ENCODE measurements at places on chromosomes 16 and 17.

DNA sequence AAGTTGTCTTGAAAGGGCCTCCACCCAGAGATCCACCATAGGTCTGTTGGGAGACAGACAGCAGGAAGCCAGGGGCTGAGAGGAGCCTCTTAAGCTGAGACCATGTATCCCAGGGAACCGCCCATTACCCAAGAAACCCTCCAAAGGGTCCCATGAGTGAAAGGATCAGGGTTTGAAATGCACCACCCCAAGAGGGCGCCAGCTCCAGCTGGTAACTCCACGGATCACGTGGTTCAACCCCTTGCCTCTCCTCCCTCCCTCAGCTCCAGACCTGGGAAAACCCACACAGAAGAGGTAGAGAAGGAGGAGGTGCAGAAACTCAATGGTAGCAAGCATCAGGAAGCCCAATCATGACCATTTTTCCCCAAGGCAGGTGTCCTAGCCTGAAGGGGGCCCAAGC is 148.7 kb downstream of the AIPL1 start:
- no peak for DNase-seq

GRCh38 chr16:77462894-77463293 is 28.1 kb upstream of the ADAMTS18 start:
- DNase-seq, result no peak

DNA sequence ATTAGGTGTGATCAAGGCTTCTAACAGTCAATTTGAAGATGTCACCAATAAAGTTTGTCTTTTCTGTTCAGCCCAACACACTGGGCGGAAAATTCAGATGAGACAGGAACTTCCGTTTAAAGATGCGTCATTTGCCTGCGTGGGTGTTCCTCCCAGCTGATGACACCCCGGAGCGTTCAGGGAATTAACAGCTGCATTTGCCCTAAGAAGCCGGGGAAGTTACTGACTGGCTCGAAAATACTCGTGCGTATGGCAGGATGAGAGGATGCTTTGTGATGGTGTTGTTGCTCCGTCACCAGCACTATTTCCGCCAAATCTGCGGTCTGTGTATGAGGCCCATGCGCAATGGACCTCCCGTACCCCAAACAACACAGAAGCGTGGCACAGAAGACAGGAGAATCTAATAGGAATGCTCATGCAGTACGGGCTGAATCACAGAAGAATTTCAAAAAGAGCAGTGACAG is 11.9 kb upstream of the PVALEF start:
- DNase-seq, result no peak

GRCh38 chr17:12730931-12731521 is 58.3 kb upstream of the ARHGAP44 start:
- no peak for DNase-seq

DNA sequence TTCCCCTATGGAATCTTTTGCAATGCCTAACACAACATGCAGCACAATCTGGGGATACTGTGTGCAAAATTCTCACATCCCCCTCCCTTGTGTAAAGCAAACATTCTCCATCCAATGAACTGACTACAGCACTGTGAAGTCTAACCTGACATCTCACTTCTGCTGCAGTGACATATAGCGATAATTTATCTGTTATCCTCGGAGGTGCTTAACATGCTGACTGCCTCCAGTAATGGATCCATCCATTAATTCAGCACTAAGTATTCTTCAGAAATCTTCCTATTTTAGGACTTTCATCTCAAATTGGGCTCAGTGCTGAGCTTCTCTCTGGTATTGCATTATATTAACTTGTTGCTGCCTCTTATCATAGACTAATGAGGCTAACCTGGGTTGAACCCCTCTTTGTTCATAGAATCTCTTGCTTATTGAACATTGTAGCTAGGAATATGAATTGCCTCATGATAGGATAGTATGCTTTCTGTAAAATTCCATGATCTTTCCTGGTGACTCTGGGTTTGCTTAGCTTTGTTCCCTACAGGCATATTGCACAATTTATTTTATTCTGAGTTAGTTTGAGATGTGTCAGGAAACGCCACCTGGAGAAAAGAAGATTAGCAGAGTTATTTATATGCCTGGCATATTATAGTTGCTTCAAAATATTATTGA is 187.9 kb downstream of the CNTNAP4 start:
- DNase-seq, result no peak

- DNase-seq, result peak; percentile 25
Observed at GRCh38 chr17:27565874-27566670, 64.9 kb upstream of the LGALS9 start.
